ENCODE measurements at places on chromosomes 2 and 18.

DNA sequence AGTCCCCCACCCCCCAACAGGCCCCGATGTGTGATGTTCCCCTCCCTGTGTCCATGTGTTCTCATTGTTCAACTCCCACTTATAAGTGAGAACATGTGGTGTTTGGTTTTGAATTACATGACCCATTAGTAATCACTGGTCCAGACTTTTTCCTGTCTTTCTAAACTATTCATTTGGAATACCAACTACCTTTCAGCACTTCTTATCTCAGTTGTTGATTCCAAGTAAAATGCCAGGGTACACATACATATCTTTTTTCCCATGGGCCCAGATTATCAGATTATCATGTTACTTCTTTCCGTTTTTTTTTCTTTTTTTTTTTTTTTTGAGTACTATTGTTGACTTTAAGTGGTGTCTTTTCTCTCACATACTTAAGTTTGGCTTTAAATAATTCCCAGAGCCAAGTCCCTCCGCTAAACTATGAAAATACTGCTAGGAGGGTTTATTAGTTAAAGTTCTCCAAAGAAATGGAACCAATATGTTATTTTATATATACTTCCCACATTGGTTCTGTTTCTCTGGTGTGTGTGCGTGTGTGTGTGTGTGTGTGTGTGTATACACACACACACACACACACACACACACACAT is 389.3 kb downstream of the IRS1 start:
- DNase-seq = no peak

DNA sequence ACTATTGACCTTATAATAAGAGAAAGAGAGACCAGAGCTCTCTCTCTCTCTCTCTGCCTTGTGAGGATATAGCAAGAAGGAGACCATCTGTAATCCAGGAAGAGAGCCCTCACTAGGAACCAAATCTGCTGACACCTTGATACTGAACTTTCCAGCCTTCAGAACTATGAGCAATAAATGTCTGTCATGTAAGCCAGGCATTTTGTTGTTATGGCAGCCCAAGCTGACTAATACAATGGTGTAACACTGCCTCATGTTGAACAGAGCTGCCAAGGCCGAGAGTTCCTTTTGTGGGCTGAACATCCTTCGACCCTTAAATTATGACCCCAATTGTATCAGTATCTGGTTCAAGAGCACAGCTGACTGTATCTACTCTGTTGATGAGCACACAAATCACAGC is 108.0 kb downstream of the LRRC30 start:
- DNase-seq = no peak

DNA sequence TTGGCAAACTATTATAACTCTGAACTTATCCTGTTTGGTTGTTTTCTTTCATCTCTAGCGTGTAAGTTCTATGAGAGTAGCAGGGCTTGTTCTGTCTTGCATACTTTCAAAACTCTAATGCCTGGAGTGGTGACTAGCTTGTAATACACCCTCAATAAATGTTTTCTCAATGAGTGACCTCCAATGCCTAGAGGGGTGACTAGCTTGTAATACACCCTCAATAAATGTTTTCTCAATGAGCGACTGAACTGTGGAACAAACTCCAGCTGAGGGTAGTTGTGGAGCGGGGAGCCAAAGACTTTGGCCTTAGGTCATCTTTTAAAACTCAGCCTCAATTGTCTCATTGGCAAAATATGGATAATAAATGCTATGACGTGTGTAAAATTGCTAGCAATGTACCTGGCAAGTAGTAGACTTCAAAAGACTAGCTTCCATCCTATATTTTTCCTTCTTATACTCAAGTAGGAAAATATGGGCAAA is 1.8 kb downstream of the GPD2 start:
- no peak for DNase-seq

DNA sequence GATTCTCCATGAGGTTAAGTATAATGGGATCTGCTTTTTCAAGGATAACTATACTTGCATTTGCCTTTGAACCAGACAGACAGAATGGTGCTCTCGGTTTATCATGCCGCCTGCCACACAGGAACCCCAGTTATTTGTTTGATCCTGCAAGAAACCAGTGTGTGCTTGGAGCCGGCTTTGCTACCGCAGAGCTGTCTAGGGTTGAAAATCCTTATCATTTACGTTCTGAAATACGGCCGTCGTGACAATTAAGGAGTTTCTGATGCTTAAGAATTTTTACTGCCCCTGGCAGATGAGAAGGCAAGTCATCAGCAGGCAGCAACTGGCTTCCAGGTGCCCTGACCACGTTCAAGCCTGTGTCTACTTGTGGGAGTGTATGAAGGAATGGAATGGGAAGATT is 112.0 kb downstream of the GBX2 start:
- no peak for DNase-seq

DNA sequence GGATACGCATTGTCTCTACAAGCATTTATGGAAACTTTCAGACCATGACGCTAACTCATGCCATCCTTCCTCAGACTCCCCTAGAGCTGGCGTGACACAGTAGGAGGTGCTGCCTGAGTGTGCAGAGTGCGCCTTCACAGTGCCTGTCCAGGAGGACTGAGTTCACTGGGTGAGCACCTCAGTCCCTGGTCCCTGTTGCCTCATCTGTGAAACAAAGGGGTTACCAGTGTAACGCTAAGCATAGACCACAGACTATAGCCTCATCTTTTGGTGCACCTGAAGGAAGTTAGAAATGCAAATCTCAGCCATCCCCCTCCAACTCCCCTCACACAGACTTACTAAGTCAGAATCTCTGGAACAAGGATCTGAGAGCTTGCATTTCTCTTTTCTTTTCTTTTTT is 142.8 kb downstream of the TMEM17 start:
- no peak for DNase-seq

- DNase-seq = peak; percentile 27
Observed at GRCh38 chr2:67840460-67841068, 222.2 kb downstream of the C1D start.

DNA sequence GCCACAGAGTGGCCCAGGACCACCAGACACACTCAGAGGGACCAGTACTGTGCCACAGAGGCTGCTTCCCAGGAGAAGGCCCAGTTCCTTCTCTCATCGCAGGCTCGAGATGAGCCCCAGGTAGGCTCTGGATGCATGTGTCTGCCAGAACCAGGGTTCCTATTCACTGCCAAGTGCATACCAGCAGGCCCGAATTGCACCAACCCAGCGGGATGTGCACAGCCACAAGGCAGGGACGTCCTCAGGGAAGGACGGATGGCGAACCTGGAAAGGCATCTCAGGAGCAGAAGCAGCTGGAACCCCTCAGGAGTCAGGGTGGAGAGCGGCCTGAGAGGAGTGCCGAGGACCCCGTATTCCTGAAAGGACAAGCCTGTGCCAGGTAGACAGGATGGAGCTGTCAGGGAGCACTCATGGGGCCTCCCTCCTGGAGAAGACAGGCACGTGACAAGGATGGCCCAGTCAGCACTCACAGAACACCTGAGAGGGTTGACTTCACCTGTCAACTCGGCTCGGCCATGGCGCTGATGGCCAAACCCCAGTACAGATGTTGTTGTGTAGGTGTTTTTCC is 73.7 kb downstream of the PTGR3 start:
- no peak for DNase-seq

DNA sequence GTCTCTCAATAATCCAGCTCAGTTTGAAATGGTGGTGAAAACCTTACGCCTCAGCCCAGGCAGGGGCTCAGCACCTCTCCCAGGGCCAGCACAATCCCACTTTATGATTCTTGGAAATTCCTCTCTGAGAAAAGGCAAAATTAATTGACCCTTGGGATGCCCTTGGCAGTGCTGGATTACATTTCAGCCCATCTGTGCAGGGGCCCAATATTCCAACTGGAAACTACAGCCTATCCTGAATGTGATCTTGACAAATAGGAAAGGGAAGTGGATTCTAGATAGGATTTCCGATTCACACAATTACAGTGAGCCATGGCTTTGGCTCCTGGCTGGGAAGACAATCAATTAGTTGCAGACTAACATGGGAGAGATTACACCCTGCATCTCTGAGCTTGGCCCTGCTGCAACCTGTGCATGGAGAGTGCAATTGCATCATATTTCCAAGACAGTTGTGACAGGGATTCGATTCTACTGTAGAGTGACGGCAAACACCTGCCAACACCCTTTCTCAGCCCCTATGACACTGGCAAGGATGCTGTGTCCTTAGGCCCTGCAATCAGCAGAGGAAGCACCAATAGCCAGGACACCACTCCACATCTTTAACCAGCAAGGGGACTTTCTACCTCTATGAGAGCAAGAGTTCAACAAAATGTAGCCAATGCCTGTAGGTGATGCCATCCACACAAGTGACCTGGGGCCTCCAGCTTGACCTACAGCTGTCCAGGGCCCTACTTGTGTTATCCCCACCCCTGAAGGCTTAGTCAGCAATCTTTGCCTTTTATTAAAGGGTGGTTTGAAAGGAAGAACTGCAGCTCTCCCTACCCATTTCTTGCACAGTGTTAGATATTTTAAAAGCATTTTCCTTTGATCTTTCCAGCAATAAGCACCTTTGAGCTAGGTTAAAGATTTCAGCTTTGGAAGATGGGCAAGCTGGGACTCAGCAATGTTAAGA is 187.2 kb upstream of the HS6ST1 start:
- DNase-seq = no peak

- no peak for DNase-seq
Observed at GRCh38 chr2:167423731-167424130, 535.5 kb downstream of the XIRP2 start.

DNA sequence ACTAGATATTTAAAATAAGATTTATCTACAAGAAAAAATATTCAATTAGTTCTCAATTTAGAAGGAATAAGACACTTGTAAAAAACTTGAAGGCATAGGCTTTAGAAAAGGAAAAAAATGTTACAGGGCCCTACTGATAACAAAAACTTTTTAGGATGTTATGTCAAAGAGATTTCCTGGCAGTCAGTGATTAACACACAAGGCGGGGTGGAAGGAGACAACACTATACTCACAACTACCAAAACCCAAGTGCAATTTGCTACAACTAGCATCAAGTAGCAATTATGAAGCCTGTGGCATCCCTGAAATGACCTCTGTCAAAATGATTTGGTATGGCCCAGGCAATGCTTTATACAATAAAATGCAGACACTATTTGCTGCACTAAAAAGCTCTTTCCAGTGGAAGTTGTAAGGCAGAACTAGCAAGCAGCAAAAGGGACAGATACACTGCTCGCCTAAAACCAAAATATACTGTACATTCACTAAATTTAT is 15.3 kb downstream of the STRN start:
- no peak for DNase-seq

DNA sequence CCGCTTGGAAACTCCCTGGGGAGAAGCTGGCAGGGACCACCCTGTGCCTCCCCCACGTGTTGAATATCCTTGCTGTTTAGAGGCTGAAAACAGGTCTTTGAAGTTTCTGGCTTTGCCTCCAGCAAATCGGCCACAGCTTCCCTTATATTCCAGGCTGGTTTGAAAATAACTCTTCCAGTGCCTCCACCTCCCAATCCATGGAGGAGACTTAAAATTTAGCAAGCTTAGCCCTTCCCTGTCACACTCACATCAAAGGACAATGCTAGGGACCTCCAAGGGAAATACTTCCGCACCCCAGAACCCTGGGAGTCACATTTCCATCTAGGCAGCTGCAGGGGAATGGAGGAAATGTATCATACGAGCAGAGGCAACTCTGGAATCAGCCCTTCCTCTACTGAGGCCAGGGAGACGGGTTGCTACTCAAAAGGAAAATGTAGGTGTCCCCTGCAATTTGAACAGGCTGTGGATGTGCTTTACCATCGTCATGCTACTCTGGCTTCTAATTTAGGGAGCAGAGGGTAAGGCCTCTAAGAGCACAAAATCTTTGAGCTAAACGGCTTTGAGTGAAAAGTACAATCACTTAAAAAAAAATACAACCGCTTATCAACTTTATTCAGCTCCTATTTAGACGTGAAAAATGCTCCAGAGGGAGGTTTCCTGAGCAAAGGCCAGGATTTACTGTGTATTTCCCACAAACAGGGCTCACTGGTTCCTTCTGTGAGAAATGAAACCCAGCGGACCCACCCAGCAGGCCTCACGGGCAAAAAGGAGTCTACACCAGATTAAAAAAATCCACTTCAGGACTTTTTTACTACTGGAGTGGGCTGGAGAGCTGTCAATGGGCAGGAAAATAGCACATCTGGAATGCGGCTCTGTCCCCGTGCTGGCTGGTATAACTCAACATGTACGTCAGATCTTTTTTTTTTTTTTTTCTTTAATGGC is 49.4 kb upstream of the PKDCC start:
- no peak for DNase-seq

DNA sequence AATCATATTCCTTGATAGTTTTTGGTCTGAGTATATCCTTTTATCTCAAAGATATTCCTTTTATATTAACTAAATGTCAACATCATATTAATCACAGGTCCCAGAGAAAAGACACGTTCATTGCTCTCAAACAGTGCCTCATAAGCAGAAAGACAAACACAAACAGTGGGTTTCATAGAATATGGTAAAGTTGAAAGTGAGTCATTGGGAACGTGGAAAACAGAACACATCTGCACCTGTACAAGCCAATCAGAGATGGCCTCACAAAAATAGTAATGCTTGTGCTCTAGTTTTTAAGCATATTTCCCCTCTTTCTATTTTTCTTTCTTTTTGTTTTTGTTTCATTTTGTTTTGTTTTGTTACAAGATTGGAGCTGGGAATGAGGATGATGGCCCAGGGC is 328.4 kb upstream of the MAP2 start:
- no peak for DNase-seq

DNA sequence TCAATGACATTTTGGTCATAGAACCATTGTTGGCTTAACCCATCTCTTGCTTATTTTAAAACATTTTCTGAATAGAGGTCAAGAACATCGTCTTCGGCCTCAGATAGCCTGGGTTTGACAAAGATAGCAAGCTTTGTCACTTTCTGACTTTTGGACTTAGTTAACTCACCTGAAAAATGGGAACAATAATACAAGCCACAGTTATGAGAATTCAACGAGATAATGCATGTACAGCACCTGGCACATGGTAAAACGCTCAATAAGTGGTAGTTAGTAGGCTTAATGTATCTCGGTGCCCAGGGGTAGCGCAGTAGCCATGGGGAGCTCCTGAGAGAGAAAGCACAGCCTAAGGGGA is 446 bp upstream of the COPS7B start:
- DNase-seq = no peak

DNA sequence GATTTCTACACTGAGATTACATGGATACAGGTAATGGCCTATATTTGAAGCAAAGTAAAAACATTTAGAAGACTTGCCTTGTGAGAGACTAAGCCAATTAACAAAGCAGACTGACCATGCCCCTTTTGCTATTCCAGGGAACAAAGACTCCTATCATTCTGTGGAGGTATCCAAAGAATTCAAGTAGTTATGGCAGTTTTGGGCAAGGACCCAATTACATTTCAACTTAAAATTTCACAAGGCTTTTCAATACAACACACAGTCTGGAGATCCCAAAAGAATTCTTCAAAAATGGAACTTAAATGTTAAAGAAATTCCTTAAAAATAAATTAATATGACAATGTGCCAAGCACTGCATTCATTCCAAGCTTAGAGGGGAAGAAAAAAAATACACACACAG is 109.2 kb upstream of the CHRNA1 start:
- no peak for DNase-seq

- no peak for DNase-seq
Observed at GRCh38 chr2:45567288-45567963, 43.6 kb downstream of the SRBD1 start.

All from NCI-H2107 (cell line).